ENCODE measurements at places on chromosomes 5 and 9.

- DNase-seq = no peak
Observed at GRCh38 chr9:8168916-8169438, 369.4 kb upstream of the DMAC1 start.

DNA sequence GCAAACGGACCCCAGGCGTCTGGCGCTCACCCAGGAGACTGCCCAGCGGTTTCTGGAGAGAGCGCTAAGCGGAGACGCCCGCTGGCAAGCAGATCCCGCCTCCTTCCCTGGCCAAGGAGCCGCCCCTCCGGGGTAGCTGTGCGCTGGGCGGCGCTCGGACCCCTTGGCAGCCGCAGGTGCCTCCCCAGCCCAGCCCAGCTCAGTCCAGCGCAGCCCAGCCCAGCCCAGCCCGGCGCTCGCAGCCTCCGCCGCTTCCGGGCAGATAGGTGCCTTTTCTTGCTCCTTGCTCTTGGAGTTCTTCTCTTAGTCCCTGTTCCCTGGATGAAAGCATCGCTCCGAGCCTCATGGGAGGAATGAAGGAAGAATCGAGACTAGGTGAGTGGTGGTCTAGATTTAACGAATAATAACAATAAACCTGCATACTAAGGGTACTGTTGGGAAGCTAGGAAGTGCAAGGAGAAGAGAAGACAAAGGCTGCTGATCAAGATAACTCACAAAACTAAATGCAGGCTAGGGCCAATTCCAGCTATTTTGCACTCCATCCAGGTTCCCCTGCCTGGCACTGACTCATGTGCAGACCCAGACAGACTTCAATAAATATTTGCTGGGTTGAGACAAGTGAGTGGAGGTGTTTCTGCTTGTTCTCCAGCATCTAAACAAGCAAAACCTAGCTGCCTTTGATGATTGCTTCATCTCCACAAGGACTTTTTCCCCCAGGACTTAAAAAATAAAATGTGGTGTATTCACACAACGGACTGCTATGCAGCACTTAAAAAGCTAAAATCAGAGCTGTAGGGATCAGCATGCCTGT, at the start of gene STK32A:
Gene STK32A, plus strand, starts transcription at position 202 of the 811 bp plus-strand sequence. CDS start 4,609 bp downstream, outside the sequence.
- peak; percentile 82 for DNase-seq

DNA sequence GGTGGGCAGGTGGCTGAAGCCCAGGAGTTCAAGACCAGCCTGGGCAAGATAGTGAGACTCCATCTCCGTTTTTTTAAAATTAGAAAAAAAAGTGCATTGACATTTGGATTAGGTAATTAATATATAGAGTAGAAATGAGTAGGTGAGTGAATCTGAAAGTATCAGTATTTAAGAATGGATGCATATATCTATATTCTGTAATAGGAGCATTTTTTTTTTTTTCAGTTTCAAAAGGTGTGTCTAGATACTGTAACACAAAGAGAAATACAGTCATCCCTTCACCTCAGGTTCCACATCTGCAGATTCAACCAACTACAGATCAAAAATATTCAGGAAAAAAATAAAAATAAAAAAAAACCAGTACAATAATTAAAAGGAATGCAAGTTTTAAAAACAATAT, 50.8 kb downstream of the RBM27 start:
- no peak for DNase-seq

DNA sequence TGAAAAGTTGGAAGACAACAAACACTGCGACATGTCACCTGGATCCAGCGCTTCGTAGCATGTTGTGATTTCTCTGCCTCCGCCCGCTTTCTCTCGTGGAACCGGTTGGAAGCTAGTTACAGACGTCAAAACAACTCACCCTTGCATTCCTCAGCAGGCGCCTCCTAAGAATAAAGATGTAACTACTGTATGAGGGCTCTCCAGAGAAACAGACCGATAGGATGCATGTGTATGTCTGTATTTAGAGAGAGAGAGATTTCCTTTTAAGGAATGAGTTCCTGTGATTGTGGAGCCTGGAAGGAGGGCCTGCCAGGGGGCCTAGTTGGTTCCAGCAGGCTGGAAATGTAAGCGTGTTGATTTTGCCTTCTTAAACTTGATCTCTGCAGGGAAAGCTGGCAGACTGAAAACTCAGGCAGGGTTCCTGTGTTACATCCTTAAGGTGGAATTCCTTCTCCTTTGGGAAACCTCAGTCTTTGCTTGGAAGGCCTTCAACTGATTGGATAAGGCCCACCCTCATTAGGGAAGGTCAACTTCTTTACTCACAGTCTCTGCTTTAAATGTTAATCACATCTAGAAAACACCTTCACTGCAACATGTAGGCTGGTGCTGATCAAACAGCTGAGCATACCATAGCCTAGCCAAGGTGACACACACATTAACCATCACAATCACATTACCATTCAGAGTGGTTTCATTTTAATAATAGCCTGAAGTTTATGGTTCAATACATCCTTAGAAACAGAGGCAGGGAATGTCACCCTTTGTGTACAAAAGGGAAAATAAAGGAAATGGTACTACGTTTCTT, 163.8 kb downstream of the SYK start:
- no peak for DNase-seq

DNA sequence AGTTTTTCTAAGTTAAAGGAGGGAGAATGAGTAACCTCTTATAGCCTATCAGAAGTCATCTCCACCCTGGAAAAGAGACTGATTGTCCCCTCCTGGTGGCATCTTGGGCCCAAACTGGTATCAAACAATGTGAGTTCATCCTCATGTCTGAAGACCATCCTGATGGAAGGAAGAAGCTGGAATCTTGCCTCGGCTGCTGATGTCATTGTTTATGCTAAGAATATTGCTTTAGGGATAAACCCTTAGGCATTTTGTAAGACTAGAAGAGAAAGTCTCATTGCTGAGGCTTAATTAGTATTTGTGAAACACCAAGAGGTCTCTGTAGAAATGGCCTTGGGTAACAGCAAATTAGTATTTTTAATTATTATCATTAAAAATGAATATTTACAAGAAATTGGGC, 65.7 kb upstream of the KCNN2 start:
- DNase-seq = no peak

GRCh38 chr5:95809414-95809960, 13.0 kb downstream of the GLRX start:
- DNase-seq = peak; percentile 56

- DNase-seq = peak; percentile 75
Observed at GRCh38 chr5:3741374-3741770, 145.7 kb downstream of the IRX1 start.

DNA sequence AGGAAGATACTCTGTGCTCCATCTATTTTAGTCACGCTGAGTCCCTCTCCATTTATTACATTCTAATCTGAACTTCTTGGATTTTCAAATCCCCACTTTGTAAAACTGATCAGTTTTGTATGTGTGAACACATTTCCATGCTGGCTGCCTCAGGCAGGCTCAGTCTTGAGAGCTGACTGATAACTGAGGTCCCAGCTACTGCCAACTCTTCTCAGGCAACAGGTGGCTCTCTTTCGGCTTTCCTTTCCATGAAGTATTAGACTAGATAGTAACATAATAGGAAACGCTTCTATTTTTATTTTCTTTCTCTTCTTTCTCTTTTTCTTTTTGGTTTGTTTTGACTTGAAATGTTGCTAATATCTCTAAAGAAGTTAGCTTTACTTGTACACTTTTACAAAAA, 138.4 kb downstream of the TARS1 start:
- DNase-seq = no peak

DNA sequence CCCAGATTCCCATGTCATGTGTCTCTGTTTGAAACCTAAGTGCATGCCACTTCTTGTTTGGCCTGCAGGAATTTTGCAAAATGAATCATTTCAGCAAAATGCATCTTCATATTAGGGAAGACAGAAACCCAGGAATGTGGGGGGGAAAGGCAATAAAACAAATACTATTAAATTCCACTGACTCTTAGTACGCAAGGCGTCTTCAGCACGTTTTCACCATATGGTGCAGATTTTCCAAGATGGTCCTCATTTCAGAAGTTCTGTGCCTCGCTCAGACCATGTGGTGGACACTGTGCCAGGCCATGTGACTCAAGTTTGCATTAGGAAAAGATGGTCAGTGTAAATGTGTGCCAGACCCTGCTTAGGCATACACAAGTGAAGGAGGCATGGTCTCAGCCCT, 184.0 kb downstream of the ACTL7B start:
- no peak for DNase-seq

Measured in astrocyte of the hippocampus (primary cell).